Mesothelial cell of epicardium (in vitro differentiated cells): ENCODE measurements at places on chromosomes 7 and 10.

DNA sequence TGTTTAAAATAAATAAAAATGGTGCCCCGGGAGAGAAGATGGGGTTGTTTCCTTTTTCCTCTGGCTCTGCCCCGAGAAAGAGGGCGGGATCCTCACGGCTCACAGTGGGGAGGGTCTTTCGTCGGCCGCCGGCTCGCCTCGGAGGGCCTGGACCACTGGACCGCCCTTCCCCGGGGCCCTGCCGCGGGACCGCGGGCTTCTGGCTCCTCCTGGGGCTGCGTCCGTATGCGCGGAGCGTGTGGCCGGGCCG lies 3.5 kb upstream of the IGF2BP3 start:
- no peak for DNase-seq

GRCh38 chr10:61973906-61974305 lies 72.4 kb downstream of the ARID5B start:
- no peak for DNase-seq

GRCh38 chr10:78862328-78862640 lies 206.5 kb upstream of the ZMIZ1 start:
- no peak for DNase-seq

- DNase-seq, result no peak
These were observed 284.6 kb upstream of the IMMP2L start for GRCh38 chr7:111846898-111847297.

DNA sequence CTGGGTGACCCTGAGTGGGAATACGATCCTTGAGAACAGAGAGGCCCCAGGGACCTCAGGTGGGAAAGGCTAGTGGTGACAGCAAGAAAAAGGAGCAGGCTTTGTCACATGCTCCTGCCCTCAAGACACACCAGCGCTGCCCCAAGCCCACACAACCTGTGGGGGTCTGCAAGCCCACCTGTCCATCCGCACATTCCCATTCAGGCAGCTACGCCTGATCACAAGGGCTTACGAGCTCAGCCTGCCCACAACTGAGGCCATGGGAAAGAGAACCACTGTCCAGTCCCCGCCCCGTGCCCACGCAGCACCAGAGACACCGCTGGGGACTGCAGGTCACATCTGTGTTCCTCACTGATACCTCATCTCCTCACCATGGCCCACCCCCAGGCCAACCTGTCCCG lies 26.7 kb downstream of the EBF3 start:
- DNase-seq, result no peak

DNA sequence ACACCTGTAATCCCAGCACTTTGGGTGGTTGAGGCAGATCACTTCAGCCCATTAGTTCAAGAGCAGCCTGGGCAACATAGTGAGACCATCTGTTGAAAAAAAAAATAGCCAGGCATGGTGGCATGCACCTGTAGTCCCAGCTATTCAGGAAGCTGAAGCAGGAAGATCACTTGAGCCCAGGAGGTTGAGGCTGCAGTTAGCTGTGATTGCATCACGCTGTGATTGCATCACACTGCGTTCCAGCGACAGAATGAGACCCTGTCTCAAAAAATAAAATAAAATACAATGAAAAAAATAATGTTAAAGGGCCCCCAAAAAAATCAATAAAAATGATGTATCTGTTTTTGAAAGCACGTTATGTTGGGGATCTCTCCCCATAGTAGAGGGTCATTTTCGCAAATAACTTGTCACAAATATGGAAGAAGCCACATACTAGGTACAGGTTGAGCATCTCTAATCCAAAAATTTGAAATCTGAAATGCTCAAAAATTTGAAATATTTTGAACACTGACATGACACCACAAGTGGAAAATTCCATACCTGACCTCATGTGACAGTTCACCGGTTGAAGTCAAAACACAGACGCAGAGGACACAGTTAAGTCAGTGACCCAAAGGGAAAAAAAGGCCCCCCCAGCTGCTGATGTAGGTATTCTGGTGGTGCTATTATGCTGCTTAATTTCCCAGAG lies 9.5 kb downstream of the CISD1 start:
- DNase-seq, result no peak

DNA sequence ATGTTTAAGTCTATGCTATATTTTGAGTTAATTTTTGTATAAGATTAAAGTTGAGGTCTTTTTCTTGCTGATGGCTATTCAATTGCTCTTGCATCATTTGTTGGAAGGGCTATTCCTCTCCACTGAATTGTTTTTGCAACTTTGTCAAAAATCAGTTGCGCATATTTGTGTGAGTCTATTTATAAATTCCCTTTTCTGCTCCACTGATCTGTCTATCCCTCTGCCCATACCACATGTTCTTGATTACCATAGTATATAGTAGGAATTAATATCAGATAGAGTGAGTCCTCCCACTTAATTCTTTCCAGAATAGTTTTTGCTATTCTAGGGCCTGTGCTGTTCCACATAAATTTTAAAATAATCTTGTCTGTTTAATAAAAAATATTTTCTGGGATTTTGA lies 152.4 kb upstream of the ADCY1 start:
- no peak for DNase-seq

DNA sequence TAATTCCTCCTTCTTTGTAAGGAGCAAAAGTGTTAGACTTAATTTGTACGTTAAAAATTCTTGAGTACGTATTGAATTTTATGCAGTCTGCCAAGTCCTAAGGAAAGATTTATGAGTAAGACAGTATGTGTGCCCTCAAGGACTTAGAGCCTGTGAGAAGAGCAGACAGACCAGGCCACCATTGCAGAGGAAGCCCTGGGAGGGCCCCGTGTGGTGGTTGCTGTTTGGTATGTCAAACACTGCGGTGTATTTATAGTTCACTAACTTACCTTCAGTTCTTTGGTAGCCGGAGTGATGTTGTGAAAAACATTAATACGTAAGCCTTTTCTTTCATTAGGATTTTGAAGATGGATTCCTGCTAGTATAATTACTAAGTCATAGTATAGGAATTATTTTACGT lies 82.9 kb downstream of the GALNT11 start:
- DNase-seq, result no peak

DNA sequence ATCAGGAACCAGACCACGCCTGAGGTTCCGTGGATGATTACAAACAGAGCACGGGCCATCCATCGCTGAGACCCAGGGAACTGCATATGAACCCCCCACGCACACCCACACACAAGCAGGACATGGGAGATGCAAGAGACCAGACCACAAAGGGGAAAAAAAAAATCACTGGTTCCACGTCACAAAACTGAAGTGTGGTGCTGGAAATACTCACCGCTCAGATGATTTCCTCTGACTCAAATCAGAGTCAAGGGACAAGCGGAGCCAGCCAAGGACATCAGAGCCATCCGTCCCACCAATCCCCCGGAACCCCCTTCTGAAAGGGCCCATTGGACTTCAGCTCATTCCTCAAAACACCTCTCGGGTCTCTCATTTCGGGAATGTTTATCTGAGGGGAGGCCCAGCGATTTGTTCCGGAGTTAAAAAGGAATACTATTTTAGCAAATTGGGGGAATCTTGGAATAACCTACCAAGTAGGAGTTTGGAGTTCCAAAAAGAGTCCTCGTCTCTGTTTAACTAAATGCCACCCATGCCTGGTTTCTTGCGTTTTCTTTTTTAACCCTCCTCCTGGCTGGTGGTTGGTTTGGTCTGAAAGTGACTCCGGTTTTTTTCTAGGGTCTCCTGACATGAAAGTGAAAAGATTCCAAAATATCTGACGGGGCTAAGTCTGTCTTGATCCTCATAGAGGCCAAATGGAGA lies 15.0 kb downstream of the SNX8 start:
- DNase-seq, result no peak

- DNase-seq, result peak; percentile 33
These were observed 61.5 kb downstream of the VIPR2 start for GRCh38 chr7:159083001-159083697.

DNA sequence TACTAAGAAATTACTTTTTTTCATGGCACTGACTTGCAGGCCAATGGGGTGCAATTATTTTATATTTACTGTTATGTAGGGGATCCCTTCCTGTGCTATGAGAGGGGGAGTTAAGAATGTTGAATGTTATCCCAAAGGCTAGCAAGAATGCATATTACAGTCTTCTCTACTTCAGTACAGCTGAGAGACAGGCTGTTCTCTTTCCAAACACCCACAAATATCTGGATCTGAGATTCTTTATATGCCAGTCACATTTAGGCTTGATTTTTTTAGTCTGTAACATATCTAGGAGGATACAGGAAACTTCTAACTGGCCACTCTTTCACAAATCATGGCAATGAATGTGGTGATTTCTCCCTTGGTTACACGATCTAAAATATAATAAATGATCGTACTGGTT lies 266.4 kb upstream of the FZD8 start:
- no peak for DNase-seq
